ENCODE measurements at places on chromosomes 2 and 18. TPM values are rescaled to one million over a fixed set of nuclear protein-coding genes. Genes with fewer than 3 reads are reported as not detected.
A peak's percentile ranks its signal among the peaks of the same experiment; 100 is the strongest.

- no peak for DNase-seq
Observed at GRCh38 chr18:2316082-2316750, 255.1 kb downstream of the METTL4 start.

GRCh38 chr18:50356036-50356945 lies 18.6 kb upstream of the SKA1 start:
- DNase-seq, result no peak

DNA sequence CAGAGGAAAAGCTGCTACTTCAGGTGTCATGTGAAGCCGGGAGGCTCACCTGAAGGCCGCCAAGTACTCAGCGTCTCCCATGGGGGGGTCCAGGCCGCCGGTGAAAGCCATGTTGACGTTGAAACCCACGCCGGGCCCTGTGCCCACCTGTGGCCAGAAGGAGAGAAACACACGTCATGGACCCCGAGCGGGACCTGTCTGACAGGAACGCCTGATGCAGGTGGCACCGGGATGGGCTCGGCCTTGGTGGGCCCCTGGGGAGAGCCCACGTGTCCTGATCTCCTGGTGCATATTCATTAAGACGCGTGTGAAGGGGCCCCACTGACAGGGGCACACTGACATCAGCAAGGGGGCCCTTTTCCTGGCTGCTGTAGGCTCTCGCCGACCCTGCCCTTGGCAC lies 233.2 kb downstream of the TWIST2 start:
- no peak for DNase-seq

DNA sequence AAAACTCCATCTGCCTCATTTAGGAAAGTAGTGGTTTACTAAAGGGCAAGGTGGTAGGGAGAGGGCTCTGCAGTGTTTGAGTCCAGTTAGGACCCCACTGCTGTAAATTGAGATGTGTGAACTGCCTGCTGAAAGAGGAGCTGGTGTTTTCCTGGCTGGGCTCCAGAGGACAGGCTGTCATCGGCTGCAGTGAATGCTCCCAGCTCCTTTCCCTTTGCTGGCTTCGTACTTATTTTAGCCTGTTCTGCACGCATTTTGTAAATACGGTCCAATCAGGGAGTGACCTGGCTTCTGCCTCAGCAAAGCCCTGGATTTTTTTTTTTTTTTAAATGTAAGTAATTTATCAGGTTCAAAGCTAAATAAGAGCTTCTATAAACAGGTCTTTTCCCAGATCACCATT lies 37.5 kb downstream of the SLC4A3 start:
- peak; percentile 74 for DNase-seq

DNA sequence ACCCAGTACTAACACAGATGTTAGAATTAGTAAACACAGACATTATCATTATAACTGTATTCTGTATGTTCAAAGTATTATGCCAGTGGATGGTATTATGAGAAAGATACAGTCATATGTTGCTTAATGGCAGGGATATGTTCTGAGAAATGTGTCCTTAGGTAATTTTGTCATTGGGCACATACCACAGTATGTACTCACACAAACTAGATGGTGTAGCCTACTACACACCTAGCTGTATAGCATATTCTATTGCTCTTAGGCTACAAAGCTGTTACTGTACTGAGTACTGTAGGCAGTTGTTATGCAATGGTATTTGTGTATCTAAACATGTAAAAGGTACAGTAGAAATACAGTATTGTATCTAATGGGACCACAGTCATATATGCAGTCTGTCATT lies 53.8 kb downstream of the GTF3C3 start:
- DNase-seq, result no peak

DNA sequence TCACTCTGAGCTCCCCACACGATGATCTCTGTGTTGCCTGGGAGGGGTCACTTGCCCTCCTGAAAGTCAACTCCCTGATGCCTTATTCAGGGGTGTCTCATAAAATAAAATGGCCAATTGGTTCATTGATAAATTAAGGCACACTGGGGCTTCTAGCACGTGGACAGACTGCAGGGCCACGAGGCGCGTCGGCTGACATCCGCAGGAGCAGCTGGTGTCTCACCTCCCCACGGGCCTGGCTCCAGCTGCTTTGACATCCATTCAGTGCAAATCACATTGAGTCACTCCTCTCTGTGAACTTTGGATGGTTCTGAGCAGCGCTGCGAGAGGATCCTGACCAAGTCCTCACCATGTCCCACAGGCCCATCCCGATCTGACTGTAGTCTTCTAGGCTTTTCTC lies 4.6 kb upstream of the ST8SIA3 start:
- no peak for DNase-seq

Gene EIF2B4
- 49.7 TPM for polyA plus RNA-seq

Measured in renal cortex interstitium (tissue), 15 donors.